Small intestine (tissue), 16 donors: ENCODE measurements at places on chromosomes 5 and 9. TPM values are rescaled to one million over a fixed set of nuclear protein-coding genes. Genes with fewer than 3 reads are reported as not detected.

DNA sequence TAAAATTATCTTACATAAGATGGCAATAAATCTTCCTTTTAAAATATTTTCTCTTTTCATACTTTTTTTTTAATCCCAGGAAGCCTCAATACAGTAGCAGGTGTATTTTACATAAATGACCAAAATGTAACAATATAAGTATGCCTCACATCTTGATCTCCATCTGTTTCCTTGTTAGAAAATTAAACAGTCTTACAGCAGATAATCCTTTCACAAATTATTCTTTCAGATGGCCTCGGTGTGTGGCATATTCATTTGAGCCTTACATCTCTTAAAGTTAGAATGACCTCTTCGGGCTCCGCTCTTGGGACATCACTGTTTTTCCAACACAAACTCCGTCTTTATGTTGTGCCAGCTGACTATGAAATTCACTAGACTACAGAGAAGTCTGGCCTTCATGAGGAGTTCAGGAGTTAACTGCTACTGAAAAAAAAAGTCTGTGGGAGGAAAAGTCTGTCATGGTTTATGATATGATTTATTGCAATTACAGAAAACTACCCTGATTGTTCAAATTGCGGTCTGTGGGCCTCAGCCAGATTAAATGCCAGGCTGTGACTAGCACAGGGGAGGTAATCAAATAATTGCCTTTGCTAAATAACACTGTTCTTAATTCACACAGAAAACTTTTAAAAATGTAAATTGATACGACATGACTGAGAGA, 292.9 kb upstream of the PUM3 start:
- DNase-seq, result no peak
- H3K27me3 ChIP-seq, result no peaks in the 10 kb centered on the region
- no peak overlapping the region for H3K4me3 ChIP-seq
- no peak overlapping the region for H3K27ac ChIP-seq
- H3K4me1 ChIP-seq, result no peaks in the 10 kb centered on the region

DNA sequence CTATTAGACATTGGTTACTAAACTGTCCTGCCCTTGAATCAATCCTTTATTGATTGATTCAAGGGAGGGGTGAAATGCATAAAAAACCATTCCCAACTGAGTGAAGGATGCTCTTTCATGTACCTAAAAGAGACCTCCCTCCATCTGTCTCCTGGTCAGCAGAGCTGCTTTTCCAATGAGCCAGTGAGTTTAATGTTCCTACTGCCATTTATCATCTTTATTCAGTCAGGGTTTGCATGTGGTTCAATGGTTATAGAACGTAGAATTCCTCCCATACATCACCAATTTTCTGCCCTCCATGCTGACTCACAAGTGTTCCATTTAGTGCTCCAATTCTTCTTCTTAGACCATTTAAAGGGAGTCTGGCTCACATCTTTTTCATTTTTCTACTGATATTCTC, 199.1 kb upstream of the PCSK5 start:
- H3K36me3 ChIP-seq, result no peaks in the 10 kb centered on the region
- no peaks in the 10 kb centered on the region for H3K27me3 ChIP-seq
- H3K4me3 ChIP-seq, result no peak overlapping the region
- DNase-seq, result no peak
- H3K4me1 ChIP-seq, result no peaks in the 10 kb centered on the region

- no peaks in the 10 kb centered on the region for H3K27me3 ChIP-seq
- H3K27ac ChIP-seq, result no peak overlapping the region
- DNase-seq, result no peak
- H3K4me3 ChIP-seq, result no peak overlapping the region
Observed at GRCh38 chr5:52728224-52728623, 59.5 kb upstream of the ITGA1 start.

GRCh38 chr5:98721231-98721928, 52.1 kb upstream of the RGMB start:
- no peaks in the 10 kb centered on the region for H3K36me3 ChIP-seq
- no peak for DNase-seq
- no peak overlapping the region for H3K4me3 ChIP-seq
- no peaks in the 10 kb centered on the region for H3K27me3 ChIP-seq

DNA sequence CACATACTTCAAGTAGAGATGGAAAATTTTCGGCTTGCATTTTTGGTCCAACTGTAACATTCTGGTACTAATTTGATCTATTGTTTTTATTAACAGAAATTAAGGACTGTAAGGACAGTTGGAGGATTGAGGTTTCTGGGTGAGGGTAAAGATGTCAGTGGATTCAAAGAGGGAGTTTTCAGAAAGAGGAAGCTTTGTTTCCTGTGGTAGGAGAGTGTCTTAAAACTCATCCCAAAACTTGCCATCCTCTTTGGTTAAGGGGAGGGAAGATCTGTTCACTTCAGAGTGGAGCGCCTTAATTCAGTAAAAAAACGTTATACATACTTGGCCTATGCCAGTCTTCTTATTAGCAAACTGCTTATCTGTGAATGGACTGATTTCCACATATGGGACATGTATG, 13.8 kb downstream of the CNTRL start:
- no peaks in the 10 kb centered on the region for H3K4me1 ChIP-seq
- DNase-seq, result no peak
- no peak overlapping the region for H3K27ac ChIP-seq
- H3K27me3 ChIP-seq, result no peaks in the 10 kb centered on the region

GRCh38 chr9:109574061-109574882, 76.2 kb upstream of the PTPN3 start:
- H3K4me1 ChIP-seq, result no peaks in the 10 kb centered on the region
- no peak overlapping the region for H3K4me3 ChIP-seq
- H3K36me3 ChIP-seq, result no peaks in the 10 kb centered on the region

LCN6 gene
- polyA plus RNA-seq, result 21.5 TPM

ECSCR gene
- 10.5 TPM for polyA plus RNA-seq

PDLIM4 gene
- 5.9 TPM for polyA plus RNA-seq
